SJSA1 (cell line): ENCODE measurements at places on chromosomes 7 and 10. TPM values are rescaled to one million over a fixed set of nuclear protein-coding genes. Genes with fewer than 3 reads are reported as not detected.
A peak's percentile ranks its signal among the peaks of the same experiment; 100 is the strongest.

DNA sequence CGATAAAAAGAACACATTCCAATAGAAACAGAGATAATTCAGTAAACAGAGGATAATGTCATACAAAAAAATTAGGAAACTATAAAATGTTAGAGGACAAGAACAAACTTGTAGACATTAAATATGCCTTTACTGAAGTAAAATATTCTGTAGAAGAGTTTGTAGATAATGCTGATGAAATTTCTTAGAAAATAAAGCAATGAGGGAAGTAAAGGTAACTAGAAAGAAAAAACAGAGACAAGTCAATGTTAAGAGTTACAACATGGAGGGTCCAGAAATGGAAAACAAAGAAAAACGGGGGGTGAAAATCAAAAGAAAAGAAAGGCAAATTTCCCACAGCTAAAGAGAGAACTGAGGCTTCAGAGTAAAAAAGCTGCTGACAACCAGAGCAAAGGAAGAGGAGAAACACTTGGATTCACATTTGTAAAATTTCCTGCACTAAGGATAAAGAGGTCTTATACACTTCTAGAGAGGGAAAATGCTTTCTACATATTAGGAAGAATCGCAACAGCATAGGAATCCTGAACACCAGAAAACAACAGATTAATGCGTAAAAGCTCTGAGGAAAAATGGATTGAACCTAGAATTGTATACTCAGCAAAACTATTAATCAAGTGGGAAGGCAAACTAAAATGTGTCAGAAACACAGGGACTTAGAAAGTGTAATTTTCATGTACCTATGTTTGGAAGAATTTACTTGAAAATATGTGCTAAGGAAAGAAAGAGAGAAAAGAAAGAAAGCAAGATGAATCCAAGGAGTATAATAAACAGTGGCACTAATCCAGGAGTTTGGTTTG is 55.0 kb upstream of the AGR3 start:
- DNase-seq = no peak

DNA sequence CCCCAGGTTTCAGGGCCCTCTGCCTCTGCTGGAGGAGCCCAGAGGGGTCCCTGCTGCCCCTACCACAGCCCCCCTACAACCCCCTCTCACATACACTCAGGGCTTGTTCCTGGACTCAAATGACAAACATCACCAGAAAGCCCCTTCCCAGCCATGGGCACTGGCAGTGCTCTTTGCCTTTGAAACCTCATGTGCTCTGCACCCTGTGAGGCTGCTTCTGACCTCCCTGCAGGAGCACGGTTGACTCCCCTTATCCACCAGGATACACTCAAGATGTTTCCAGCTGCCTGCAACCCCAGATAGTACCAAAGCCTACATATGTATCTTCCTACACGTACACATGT is 3.5 kb upstream of the ADIRF start:
- peak; percentile 34 for DNase-seq

- DNase-seq = no peak
Measured at GRCh38 chr10:55519264-55519663, 718.2 kb upstream of the PCDH15 start.

GRCh38 chr10:97733256-97733655 is 3.7 kb upstream of the ZFYVE27 start:
- DNase-seq = no peak

DNA sequence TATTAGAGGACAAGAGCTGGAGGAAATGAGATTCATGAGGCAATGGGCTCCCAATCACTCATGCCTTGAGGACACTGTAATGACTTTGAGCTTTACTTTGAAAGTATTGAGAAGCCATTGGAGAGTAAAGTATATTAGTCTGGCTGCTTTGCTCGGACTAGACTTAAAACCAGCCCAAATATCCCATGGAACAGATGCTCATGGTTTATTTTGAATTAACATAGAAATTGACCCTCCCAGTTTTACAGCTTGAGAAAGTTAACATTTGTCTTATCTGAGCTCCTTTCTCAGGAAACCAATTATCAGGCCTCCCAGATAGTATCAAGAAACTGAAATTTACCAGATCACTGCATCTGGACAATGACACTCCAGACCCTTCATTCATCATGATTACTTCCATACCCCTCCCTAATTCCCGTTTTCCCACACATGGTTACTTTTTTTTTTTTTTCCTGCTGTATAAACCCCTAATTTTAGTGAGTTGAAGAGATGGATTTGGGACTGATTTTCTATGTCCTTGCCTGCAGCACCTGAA is 270.8 kb upstream of the SMIM30 start:
- no peak for DNase-seq

- DNase-seq = peak; percentile 50
Measured at GRCh38 chr7:116929914-116930913, 23.1 kb upstream of the ST7 start.

GRCh38 chr10:42961796-42962109 is 115.1 kb upstream of the RET start:
- DNase-seq = peak; percentile 25

- DNase-seq = peak; percentile 86
Measured at GRCh38 chr7:131188367-131189339, 139.0 kb upstream of the MKLN1 start.

DNA sequence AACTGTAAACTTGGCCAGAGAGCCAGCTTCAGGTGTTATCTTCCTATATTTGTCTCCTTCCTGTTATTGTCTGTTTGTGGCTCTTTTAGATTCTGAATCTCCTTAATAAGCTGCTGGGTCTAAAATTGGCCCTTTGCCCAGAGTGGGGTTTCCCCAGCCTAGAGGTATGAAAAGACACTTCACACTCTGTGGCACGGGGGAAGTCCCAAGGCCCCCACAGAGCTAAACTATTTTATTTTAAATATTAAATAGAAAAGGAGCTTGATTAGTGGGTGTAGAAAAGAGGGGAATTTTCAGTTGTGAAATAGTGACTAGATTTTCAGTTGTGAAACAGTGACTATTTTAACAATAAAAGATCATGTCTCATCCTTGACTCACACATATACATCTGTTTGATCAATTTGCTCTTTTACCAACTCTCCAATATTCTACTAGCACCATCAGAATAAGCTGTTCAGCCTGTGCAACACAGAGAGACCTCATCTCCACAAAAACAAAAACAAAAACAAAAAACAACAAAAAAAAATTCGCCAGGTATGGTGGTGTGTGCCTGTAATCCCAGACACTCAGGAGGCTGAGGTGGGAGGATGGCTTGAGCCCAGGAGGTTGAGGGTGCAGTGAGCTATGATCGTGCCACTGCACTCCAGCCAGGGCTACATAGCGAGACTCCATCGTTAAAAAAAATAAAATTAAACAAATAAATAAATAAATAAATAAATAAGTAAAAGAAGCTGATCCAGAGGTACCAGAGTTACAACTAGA is 24.9 kb upstream of the ADO start:
- DNase-seq = no peak

MMD2 gene
- total RNA-seq = not detected in 2 replicates

CYP2C19 gene
- total RNA-seq = not detected in 2 replicates

TWIST1 gene
- total RNA-seq = 49.5 and 76.2 TPM in 2 replicates
